Globus pallidus (tissue), 1 donor: ENCODE measurements at places on chromosomes 13 and 19.

DNA sequence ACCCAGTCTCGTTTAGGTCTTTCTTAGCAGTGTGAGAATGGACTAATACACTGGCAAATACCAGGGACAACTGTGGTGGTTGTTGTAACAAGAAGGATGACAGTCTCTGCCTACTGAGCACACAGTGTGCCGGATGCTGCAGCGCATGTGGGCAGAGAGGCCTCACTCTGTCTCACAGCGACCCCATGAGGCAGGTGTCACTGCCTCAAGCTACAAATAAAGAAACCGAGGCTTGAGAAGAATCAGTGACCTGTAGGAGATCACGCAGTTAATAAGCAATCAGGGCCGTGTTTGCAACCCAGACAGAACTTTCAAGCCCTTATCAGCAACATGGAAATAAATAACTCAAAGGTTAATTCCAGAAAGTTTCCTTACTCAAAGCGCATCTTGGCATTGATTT, 40.5 kb upstream of the GAS6 start:
- DNase-seq: peak; percentile 58

GRCh38 chr19:20482721-20483120, 82.9 kb downstream of the ZNF737 start:
- no peak for DNase-seq

DNA sequence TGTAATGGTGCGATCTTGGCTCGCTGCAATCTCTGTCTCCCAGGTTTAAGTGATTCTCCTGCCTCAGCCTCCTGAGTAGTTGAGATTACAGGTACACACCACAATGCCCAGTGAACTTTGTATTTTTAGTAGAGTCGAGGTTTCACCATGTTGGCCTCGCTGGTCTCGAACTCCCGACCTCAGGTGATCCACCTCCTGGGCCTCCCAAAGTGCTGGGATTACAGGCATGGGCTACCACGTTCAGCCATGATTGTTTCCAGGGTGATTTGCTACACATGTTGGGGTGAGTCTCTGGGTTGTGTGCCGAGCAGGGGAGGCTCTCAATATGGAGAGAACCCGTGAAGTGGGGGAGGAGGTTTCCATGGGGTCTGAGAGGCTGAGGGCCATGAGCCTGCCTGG, 24.8 kb upstream of the CEACAM21 start:
- no peak for DNase-seq

GRCh38 chr13:24257497-24257896, 51.9 kb upstream of the C1QTNF9 start:
- no peak for DNase-seq

DNA sequence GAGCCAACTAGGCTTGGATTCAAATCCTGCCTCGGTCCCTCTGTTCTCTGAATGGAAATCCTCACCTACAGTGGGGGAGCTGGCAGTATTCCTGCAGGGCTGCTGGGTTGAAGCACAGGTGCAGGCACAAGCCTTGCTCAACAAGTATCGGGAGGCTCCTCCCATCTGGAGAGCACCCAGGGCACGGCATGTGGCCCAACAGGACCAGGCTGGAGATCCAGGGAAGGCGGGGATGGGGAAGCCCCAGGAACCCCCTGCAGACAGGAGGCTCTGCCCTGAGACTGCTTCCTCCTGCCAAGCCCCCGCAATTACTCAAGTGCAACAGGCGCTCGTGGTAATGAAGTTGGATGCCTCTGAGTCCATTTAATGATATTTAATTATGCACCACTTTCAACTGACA, 128.0 kb upstream of the VSTM2B start:
- no peak for DNase-seq

DNA sequence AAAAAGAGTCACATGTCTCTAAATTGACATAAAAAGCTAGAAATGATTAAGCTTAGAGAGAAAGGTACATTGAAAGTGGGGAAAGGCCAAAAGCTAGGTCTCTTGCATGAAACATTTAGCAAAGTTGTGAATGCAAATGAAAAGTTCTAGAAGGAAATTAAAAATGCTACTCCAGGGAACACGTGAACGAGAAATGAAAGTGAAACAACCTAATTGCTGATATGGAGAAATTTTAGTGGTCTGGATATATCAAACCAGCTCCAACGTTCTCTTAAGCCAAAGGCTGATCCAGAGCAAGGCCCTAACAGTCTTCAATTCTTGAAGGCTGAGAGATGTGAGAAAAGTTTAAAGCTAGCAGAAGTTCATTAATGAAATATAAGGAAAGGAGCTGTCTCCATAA, 419.8 kb downstream of the SLITRK6 start:
- DNase-seq: no peak

DNA sequence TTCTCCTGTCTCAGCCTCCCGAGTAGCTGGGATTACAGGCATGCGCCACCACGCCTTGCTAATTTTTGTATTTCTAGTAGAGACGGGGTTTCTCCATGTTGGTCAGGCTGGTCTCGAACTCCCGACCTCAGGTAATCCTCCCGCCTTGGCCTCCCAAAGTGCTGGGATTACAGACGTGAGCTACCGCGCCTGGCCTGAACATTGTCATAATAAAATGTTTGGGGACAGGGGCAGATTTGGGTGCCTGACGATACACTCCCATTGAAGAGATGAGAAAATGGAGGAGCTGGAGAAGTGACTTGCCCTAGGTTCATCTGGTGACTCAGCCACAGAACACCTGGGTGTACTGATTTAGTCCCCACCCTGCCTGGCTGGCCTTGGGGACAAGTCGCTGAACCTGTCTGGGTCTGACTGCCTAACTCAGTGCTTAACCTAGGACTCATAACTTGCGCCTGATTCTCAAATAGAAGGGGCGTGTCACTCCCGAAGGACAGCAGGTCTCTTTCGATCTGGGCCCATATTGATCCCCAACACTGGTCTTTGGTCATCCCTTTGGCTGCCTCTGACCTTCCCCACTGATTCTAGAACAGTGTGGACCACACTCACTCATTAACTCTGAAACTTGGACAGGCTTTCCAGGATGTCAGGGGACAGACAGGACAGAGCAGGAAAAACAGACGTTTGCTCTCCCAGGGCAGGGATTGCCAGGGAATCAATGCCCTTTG, 7.6 kb upstream of the BICRA start:
- DNase-seq: no peak

DNA sequence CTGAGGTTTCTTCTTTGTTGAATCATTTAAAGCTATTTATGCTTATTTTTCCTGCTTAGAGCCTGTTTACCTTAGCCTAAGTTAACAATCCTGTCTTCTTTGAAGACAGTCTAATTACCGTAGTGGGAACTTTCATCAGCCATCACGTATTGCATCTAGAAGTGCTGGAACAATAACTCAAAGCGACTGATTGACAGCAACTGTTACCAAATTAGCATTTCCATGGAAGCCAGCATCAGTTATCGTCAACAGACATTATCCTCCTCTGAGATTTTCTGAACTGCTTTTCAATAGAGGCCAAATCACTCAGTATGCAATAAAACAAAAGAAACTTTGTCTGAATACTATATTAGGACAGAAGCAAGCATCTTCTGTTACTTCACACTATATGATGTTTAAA, 433.3 kb upstream of the SLITRK1 start:
- peak; percentile 2 for DNase-seq
